ENCODE measurements at places on chromosomes 13 and 19. TPM values are rescaled to one million over a fixed set of nuclear protein-coding genes. Genes with fewer than 3 reads are reported as not detected.

Gene ZDHHC20
- 34.2 TPM for polyA plus RNA-seq

Gene DCT
- polyA plus RNA-seq: 0.21 TPM

Gene EMP3
- polyA plus RNA-seq: 1,108 TPM

Gene CA11
- polyA plus RNA-seq: 9.4 TPM

Gene NKG7
- polyA plus RNA-seq: 44.3 TPM

Gene CRX
- not detected for polyA plus RNA-seq

Gene ZNF112
- polyA plus RNA-seq: not detected

Gene PSG11
- polyA plus RNA-seq: not detected

Gene ANGPTL4
- not detected for polyA plus RNA-seq

Gene CEACAM8
- not detected for polyA plus RNA-seq

Gene ZNF568
- polyA plus RNA-seq: 7.6 TPM

Gene ZNF229
- polyA plus RNA-seq: 0.16 TPM

Gene ZNF235
- 5.1 TPM for polyA plus RNA-seq

Gene TPRX2
- polyA plus RNA-seq: not detected

Gene LGALS7B
- polyA plus RNA-seq: not detected

Gene PGLYRP2
- polyA plus RNA-seq: 0.23 TPM

Gene SAE1
- polyA plus RNA-seq: 182 TPM

Gene NCR1
- polyA plus RNA-seq: not detected

Gene IGFL1
- not detected for polyA plus RNA-seq

Gene SIGLEC5
- polyA plus RNA-seq: not detected

Gene THAP8
- polyA plus RNA-seq: 8.6 TPM

Gene AMER2
- not detected for polyA plus RNA-seq

Gene PEPD
- polyA plus RNA-seq: 213 TPM

Gene NEK3
- polyA plus RNA-seq: 7.3 TPM

Gene SULT2A1
- not detected for polyA plus RNA-seq

Gene ONECUT3
- polyA plus RNA-seq: not detected

Gene RNU6-9
- polyA plus RNA-seq: not detected

Gene KASH5
- polyA plus RNA-seq: not detected

Gene RFPL4A
- not detected for polyA plus RNA-seq

Gene MYBPC2
- 0.10 TPM for polyA plus RNA-seq
